Amygdala (tissue), 56 donors: ENCODE measurements at places on chromosomes 6 and 20.

DNA sequence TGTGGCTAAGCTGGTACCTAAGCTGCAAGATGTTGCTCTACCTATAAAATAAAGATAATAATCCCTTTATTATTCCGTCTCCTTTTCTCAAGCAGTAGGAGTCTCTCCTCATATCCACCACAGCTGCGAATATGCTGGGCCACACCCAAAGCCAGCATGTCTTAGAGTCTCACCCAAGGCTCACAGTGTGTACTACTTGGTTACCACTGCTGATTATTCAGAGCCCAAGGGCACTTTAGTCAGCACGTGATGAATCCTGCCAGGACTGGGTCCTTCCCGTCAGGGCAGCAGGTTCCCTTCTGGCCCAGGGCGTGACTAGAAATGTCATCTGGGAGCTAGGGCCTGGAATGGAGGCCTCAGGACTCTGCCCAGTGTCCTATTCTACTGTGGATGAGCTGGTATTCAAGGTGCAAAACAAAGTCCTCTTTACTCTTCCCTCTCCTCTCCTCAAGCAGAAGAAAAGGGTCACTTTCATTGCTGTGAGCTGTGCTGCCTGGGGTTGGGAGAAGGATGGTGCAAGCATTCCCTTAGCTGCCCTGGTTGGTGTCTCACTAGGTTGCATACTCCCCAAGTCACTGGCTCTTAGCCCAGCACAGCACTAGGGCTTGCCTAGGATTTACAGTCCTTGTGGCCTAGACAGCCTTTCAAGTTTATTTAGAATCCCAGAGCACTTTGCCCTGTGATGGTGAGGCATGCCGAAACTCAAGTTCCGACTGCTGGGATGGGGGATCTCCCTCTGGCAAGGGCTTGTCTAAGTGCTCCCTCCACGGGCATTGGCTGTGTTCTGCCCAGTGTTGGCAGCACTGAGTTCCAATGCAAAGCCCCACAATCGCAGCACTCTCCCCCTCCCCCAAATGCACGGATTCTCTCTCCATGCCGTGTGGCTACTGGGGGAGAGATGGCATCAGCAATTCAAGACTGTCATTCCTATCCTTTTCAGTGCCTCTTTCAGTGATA, 320.2 kb downstream of the BTBD9 start:
- DNase-seq: no peak

GRCh38 chr20:54573838-54574237, 98.4 kb downstream of the DOK5 start:
- DNase-seq: no peak

DNA sequence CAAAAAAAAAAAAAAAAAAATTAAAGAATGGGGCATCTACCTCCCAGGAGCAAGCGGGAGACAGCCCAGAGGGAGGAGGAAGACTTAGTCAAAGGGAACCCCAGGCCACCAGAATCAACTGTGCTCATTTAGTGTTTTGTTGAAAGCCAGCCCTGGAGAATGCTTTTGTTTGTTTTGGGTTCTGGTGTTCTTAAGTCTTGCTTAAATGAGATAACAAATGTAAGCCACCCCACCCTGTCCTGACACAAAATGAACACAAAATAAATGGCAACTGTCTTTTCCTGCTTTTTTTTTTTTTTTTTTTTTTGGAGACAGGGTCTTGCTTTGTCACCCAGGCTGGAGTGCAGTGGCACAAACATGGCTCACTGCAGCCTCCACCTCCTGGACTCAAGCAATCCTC, 165.0 kb upstream of the JARID2 start:
- no peak for DNase-seq

DNA sequence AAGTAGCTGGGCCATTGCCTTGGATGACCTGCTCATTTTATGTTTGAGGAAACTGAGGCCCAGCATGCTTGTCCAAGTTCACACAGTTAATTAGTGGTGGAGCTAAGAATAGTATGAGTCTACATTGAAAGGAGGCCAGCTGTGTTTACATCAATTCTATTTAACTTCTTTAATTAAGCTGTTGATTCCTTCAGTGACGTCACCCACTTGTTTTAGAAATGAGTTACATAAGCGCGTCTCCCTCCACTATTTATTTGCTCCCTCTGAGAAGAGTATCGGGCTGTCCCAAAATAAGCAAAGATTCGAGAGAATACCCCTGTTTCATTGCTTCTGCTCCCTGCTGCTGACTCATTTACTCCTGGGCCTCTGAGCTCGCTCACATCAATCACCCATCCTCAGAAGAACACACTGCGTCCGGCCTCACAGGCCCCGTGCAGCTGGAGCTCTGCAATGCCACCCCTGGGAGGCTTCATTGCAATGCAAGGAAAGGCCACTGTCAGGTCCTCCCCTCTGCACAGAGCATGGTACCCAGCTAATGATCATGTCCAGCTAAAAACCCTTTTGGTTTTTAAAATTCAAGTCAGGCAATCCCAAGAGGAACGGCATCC, 74.8 kb upstream of the BMP2 start:
- no peak for DNase-seq

DNA sequence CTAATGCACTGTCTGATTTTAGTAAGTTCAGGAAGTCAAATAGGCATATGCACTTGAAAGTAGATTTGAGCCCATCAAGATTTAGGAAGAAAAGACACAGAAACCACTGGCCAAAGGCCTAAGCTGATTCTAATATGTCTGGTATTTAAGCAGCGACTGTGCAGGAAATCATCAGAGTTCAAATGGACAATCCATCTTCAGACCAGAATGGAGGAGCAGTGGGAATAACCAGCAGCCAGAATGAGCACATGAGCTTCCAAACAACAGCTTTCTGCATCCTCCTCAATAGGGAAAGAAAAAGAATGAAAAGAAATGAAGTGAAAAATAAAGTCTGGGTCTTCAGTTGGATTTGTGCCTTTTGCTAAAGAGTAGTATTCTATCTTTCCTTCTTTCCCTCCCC, 50.6 kb downstream of the SOD2 start:
- no peak for DNase-seq

- no peak for DNase-seq
These were observed 78.4 kb downstream of the AHI1 start for GRCh38 chr6:135419162-135419561.

DNA sequence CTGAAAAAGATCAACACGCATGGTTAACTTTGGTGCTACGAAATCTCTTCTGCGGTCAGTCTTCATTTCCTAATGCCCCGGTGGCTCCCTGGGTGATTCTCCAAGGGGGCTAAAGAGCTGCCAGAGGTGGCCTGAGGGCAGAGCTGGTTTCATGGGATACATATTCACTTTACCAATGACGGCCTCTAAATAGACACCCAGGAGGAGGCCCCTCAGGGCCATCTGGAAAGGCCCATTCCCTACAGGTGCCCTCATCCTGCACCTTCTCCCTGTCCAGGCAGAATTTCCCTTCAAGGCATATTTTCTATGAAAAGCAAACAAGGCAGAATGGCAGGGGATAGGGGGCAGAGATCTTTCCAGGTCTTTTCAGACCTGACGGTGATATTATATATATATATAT, 12.5 kb downstream of the BNIP5 start:
- no peak for DNase-seq

DNA sequence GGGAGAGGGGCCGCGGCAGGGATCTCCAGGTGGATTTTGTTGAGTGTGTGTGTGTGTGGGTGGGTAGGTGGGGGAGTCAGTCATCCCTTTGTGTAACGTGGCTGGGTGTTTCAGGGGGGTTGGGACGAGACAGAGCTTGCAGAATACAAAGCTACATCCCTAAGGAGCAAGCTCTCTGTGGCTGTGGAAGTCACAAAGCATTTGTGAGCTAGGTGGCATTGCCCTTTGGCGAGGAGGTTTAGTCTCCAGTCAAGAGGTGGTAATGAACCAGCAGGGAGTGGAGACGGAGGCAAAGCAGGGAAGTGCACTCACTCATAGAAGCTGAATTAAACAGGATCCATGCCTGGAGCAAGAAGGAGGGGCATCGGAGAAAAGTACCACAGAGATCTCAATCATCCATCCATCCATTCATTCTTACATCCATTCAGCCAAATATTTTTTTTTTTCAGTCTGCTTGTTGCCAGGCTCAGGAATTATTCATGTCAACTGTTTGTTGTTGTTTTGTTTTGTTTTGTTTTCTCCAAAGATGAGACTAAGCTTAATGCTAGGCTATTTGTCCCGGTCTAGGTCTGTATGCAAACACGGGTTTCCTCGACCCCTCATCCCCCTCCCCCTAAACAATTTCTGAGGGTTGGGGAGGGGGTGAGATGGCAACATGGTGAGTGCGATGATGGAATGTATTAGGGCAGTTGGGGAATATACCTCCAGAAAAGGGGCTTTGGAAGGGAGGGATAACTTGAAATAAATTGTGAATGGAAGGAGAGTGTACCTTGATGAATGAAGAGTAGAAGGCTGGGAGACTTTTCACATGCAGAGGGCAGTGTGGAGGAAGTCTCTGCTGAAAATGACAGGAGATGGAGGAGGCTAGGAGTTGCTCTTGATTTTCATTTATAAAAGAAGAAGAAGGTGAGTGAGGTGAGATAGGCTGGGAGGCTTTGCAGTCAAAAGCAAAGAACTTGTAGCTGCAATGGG, 1.0 kb downstream of the HCRTR2 start:
- no peak for DNase-seq

DNA sequence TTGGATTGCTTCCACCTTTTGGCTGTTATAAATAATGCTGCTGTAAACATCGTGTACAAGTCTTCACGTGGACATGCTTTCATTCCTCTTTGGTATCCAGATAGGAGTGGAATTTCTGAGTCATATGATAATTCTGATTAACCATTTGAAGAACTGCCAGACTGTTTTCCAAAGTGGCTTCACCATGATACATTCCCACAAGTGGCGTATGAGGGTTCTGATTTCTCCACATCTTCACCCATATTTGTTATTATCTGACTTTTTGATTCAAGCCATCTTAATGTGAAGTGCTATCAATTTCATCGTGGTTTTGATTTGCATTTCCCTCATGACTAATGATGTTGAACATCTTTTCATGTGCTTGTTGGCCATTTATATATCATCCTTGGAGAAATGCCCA, 2.9 kb upstream of the SNRPB start:
- no peak for DNase-seq

DNA sequence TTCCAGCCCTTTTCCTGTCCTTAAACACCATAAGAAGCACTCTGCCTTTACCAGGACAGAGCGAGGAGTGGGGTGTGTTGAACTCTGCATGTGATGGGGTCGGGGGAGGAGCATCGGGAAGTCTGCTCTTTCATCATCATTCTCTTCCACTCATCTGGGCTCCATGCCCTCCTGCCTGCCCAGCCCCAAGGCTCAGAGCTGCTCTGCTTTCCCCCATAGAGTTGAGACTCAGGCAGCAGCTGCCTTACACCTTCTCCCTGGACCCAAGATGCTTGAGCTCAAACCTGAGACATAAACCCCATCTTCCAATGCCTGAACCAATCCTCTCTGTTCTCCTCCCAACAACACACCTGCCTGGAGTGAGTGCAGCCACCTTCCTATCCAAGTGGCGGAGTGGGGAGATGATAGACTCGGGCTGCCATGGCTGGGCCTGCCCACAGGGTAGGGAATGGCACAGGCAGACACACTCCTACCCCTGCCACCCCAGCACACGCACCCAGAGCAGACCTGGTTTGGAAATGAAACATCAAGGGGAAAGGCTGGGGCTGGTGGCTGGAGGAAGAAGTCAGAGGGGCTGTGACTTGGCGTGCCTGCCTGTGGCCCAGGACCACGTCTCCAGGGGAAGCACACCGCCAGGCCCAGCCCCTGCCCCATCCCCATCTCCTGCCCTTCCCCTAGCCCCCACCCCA, 28.4 kb downstream of the TFEB start:
- peak; percentile 77 for DNase-seq

- DNase-seq: no peak
These were observed 19.3 kb upstream of the RNGTT start for GRCh38 chr6:88982720-88983119.

GRCh38 chr6:48917233-48917632, 545.8 kb downstream of the MMUT start:
- no peak for DNase-seq

- no peak for DNase-seq
These were observed 87.4 kb downstream of the DNAH8 start for GRCh38 chr6:38802497-38802896.

DNA sequence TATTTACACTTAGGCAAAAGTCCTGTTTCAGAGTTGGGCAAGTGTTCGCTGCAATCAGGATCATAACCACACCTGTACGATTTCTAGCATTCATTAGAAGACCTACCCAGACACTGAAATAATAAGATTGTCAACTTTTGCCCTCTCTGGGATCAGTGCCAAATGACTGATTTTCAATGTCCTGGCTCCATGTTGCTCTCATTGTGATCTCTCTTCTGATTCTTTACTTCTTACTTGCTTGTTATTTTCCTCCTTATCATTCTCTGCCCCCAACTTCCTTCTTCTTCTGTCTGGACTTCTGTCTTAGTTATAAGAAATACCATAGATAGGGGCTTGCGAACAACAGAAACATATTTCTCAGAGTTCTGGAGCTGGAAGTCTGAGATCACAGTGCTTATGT, 94.4 kb upstream of the BMP2 start:
- no peak for DNase-seq

DNA sequence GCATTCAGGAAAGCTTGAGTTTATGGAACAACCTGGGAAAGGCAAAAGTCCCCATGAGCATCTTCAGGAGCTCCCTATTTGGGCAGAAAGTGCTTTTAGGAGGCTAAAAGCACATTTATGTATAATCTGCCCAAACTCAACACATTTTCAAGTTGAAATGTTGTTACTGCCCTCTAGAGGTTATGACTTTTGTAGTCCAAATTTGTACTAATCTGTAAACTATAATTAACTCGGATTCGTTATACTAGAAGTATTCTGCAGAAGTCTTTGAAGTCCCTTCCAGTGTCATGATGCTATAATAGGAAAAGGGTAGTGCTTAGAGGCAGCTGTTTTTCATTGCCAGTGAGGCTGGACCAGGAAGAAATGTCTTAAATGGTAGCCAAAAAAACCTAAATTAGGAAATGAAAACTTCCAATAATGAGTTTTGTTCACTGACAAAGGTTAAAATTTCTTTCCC, 44.8 kb upstream of the EMILIN3 start:
- DNase-seq: no peak

DNA sequence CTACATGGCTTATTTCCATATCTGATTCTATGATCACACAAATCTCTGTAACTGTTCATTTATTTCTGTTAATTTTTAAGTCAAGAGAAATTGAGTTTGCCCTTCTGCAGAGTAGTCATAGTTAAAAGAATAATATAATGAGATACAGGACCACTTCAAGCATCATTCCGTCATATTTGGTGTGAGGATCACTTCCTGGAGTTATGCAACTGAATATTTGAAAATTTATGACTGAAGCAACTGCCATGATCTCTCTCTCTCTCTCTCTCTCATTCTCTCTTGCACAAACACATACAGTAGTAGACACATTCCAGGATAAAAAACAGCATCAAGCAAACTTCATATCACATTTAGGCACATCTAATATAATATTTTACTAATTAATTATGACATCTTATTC, 116.4 kb downstream of the COL9A1 start:
- no peak for DNase-seq

- DNase-seq: no peak
These were observed 66.8 kb upstream of the MYL9 start for GRCh38 chr20:36474563-36474962.
